ENCODE measurements at places on chromosomes 1 and 21.

DNA sequence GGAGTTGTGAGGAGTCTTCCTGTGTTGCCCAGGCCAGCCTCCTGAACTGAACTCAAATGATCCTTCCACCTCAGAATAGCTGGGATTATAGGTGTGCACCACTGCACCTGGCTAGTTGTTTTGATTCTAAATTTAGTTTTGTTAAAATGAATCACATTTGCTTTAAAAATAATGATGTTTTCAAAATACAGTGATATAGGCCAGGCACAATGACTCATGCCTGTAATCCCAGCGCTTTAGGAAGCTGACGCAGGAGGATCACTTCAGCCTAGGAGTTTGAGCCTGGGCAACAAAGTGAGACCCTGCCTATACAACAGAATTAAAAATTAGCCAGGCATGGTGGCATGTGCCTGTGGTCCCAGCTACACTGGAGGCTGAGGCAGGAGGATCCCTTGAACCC lies 24.3 kb downstream of the RTCA start:
- no peak for DNase-seq

DNA sequence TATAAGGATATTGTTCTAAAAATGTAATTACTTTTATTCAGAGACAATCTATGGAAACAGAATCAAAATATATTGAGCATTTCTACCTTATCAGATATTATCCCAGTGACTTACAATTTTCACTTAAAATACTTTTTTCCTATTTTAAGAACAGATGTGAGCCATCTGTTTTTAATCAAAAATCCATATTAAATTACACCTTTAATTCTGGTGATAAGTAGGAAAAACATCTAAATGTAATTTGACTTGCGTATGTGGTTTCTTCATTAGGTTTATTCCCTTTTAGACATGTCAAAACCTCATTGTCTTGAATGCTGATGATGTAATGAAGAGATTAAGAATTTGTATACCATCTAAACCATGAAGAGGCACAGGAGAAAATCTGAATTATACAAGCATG lies 1118.8 kb upstream of the TMPRSS15 start:
- DNase-seq: no peak

- DNase-seq: peak; percentile 28
Observed at GRCh38 chr1:205983925-205984725, 19.1 kb downstream of the RAB7B start.

GRCh38 chr1:164064501-164064900 lies 494.5 kb upstream of the PBX1 start:
- DNase-seq: no peak

DNA sequence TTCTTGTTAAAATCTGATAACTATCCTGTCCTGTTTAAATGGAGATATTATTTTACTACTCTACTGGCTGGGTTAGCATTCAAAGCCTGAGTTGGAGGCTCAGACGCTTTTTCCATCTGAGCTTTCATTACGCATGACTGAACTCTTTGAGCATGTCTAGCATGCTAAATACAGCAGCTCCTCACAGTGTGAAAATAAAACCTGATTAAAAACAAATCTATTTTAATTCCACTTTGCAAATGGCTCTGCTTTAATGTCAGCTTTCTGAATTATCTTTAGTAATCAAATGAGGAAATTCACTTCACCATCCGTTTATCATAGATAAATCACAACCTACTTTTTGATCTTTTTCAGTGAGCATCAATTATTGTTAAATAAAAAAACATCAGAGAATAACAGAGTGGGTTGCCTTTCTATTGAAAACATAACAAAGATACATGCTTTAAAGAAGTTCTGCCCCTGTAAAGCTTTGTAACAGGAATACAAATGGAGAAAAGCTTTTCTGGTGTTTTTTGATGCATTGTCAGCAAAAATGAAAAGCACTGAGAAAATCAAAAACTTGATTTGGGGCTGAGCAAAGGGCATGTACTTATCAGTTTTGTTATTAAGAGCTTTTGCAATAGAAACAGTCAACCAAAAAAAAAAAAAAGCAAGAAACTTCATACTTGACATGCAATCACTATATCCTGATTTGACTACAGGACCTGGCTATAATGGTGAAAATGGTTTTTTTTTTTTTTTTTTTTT lies 3.5 kb upstream of the SPEN start:
- DNase-seq: no peak

DNA sequence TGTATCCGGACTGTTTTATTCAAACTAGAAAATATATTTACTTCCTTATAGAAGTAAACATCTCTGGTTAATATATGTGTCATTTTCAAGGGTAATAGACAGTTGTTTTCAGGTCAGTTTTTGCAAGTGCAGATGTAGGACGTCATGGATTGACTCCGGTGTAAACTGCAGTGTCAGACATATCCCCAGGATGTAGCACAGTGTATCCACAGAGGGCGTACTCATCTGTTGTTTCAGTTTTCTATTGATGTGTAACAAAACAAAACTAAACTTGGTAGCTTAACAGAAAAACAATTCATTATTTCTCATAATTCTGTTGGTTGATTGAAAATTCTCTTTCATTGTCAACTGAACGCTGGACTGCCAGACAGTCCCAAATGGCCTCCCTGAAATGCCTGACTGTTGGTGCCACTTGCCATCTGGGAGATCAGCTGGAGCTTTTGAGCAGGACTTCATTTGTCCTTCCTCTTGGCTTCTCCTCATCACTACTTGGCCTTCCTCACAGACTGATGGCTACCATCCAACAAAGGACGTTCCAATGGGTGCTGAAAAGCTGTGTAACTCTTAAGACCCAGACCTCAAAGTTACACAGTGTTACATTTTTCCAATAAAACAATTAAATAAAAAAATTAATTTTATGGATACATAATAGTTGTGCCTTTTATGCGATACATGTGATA lies 181.6 kb downstream of the NCAM2 start:
- DNase-seq: no peak

GRCh38 chr21:34668803-34669148 lies at the start of gene CLIC6:
Gene CLIC6 (plus strand): TSS chr21:34668994. CDS start chr21:34669389, 395 bp downstream.
- DNase-seq: no peak

DNA sequence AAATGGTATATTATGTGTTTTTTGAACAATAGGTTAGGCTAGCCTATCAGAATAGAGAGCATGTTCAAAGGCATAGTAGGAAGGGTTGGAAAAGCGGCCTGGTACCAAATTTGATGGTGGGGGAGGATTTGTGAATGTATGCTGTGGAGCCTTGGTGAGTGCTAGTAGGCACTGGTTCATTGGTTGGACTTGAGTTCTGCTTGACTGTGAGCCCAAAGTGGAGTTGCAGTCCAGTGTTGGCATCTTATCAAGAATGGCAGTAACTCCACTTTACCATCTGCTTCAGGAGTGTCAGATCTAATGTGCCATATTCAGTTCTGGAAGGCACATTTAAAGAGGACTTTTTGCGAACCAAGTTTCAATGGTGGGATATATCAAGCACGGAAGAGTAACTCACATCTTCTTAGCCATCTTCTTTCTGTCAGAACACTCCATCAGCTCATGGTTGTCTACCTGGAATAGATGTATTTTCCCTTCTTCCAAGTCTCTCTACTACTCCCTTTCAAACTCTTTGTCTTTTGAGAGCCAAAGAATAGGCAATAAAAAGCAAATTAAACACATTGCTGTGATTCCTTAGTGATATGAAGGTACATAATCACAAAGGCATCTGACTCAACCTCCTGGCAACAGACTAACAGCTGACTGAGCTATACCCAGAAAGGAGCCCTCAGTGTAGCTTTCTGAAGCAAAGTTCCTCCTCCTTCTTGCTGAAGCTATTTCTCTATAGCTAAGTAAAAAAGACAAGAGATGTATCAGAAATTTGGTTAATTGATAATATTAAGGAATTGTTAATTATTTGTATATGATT lies 21.7 kb downstream of the LRRC8B start:
- DNase-seq: no peak

- no peak for DNase-seq
Observed at GRCh38 chr1:222914861-222915632, 100.2 kb downstream of the DISP1 start.

DNA sequence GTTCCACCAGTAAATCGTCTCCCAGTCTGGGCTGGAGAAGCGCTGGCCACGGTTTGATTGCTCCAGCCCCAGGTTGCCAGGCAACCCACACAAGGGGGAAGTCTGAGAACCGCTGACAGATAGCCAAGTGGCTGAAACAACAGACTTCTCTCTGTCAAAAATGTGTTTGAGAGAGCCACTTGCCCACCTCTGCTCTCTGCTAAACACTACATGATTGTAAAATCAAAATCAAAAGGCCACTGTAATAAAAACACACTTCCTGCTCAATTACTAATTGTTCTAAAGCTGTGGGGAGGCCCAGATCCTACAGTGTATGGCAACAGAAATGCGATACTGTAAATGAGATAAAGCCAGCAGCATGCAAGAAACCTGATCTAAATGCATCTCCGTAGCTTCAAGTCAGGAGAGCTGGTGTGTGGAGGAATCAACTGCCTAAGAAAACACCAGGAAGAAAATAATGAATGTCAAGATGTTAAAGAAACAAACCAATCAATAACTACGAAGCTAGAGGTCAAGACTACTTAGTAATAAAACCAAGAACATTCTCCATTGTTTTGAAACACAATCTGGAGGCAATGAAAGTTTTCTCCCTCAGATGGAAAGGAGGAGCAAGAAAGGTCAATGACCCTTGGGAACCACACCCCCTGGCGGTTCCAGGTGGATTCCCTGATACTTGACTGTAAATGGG lies 121.2 kb downstream of the SLC45A1 start:
- no peak for DNase-seq

DNA sequence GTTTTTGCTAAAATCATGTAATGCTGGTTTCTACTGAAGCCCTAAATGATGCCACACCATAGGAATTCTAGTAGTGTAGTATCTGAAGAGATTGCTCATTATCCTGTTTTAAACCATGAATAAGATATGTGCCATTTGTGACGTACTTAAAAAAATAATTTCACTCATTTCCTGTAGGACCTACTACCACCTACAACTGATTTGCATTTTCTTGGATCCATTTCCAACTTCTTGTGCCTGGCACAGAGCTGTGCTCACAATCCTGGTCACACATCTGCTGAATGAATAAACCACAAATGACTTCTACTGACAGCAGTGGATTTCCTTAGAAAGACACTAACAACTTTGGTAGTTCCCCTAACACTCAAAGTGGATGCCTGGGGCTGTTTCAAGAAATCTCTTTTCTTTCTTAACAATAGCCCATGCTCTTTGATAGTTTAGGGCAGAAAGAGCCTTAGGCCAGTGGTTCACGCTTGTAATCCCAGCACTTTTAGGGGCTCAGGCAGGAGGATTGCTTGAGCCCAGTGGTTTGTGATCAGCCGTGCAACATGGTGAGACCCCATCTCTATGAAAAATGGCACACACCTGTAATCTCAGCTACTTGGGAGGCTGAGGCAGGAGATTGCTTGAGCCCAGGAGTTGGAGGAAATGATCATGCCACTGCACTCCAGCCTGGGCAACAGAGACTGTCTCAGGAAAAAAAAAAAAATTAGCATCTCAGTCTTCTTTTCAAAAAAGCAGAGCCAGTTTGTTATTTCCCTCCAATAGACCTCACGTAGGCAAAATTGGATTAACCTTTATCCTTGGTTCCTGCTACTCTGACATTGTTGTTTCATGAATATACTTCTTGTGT lies 13.0 kb upstream of the BATF3 start:
- no peak for DNase-seq

DNA sequence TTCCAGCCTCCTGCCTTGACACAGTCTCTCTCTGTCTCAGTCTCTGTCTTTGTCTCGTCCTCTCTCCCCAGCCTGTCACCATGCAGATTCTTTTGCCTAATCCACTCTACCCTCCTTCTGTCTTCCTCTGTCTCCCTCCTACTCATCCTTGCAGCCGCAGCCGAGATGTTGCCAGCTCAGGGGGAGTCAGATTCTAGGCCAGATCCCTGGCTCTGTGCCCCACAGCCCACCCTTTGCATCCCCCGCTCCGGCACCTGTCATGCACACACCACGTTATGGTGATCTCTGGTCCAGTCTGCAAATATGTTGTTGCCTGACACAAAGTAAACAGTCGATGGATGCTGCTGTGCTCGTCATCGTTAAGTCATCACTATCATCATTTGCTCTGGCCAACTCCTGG lies 35.5 kb upstream of the IGSF21 start:
- no peak for DNase-seq

DNA sequence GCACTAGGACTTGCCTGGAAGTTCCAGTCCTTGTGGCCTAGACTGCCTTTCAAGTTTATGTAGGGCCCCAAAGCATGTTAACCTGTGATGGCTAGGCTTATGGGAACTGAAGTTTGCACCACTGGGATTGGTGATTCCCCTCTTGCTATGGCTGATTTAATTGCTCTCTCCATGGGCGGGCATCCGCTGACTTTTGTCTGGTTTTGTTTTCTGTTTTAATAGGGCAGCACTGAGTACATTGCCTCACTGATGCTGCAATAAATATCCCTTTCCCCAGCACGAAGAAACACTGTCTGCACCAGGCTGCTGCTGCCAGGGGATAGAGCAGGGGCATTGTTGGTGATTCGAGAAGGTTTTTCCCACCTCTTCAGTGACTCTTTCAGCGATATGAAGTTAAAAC lies 73.3 kb upstream of the PDE4B start:
- DNase-seq: no peak

GRCh38 chr1:207644166-207644851 lies 624 bp upstream of the CR1L start:
- DNase-seq: no peak

GRCh38 chr1:206143537-206144172 lies 26.5 kb upstream of the AVPR1B start:
- DNase-seq: no peak

- no peak for DNase-seq
Observed at GRCh38 chr1:235100194-235100772, 28.4 kb downstream of the TOMM20 start.

DNA sequence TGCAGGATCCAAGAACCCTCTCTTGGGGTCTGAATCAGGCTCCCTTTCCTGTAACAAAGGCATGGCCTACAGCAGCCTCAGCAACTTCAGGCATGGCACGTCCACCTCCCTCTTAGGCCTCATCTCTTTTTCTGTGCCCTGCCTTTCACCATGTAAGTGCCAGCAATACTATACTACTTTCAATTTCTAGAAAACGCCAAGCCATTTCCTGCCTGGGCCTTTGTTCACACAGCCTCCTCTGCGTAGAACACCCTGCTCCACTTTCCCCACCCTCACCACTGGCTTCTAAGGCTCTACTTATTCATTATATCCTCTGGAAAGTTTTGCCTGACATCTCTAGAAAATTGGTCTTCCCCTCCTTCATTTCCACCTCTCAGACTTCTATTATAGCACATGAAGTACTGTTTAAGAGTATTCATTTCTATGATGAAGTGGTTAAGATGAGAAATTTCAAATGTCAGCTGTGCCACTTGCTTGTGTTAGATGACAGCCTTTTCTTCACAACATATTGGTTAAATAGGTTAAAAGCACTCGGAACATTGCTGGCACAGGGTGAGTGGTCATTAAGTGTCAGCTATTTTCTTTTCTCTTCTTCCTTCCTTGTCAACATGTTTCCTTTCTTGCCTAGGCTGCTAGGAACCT lies 41.6 kb upstream of the VWA5B1 start:
- DNase-seq: peak; percentile 48

- no peak for DNase-seq
Observed at GRCh38 chr1:221439747-221440501, 302.0 kb downstream of the DUSP10 start.

DNA sequence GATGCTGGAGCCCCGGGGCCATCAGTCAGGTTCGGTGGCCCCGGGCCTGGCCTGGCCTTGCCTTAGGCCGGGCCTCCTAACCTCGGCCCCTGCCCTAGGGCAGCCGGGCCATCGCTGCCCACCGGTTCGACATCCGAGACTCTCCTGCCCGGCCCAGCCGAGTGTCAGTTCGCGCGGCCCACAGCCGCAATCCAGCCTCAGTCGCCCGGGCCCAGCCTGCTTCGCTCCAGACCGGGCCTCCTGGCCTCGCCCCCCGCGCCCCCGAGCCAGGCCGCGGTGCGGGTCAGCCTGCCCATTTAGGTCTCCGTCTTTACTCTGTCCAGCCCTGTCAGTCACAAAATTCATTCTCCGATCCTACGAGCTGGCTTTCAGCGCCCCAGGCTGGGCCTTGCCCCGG lies 777 bp downstream of the LRRC41 start:
- DNase-seq: peak; percentile 29

Data from activated CD4-positive, alpha-beta T cell treated with anti-CD3 and anti-CD28 coated beads, Interleukin-2, amount 10 ng/mL, durations not matched to agents 7 days and 5 days (primary cell).